ENCODE measurements at places on chromosomes 3 and 15.

DNA sequence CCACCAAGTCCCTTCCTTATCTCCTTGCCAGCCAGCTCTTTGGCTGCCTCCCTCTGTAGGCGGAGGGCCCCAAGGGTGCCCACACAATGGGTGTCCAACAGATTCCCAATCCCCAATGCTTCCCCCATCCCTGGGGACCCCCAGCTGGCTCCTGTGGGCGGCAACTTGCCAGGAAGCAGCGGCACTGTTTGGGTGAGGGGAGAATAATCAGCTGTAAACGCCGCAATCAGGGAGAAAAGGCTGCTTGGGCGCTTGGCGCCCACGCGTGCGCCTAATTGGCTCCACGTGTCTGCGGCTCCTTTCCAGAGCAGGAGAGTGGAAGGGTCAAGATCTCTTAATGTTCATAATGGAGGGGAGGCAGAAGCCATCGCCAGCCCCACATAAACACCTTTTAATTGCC is 67.9 kb upstream of the TMEM115 start:
- DNase-seq = no peak

DNA sequence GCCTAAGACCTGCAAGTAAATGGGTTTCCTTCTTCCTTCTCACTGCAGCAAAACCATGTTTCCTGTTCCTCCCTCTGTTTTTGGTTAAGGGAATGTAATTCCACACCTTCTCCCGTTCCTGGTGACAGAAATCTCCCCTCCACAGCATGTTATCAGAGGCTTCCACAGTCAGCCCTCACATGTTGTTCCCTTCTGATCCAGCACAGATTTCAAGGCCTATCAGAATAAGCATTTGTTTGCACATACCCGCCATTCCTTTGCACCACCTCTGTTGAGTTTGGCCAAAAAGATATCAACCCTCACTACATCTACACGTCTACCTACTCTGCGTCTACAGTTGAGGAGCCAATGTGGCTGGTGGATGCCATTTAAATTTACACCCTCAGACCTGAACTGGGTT is 113.9 kb upstream of the GRM7 start:
- no peak for DNase-seq

GRCh38 chr3:45760878-45761711 is 35.2 kb downstream of the SLC6A20 start:
- no peak for DNase-seq

GRCh38 chr3:119362010-119362409 is 67.8 kb downstream of the ARHGAP31 start:
- DNase-seq = no peak

GRCh38 chr3:52403271-52403841 is 41.5 kb downstream of the SEMA3G start:
- no peak for DNase-seq

GRCh38 chr15:50519740-50520425 is 26.6 kb downstream of the USP50 start:
- DNase-seq = no peak
